GM04503 (cell line): ENCODE measurements at places on chromosomes 1 and 21.

DNA sequence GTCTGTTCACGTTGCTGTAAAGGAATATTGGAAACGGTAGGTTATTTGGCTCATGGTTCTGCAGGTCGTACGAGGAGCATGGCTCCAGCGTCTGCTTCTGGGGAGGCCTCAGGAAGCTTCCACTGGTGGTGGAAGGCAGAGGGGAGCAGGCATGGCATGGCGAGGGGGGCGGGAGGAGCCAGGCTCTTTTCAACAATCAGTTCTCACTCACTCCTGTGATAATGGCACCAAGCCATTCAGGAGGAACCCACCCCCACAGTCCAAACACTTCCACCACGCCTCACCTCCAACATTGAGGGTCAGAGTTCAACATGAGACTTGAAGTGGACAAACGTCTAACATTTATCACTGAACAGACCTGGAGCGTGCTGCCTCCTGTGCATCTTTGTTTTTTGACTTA is 141.2 kb downstream of the PGBD5 start:
- no peak for DNase-seq

DNA sequence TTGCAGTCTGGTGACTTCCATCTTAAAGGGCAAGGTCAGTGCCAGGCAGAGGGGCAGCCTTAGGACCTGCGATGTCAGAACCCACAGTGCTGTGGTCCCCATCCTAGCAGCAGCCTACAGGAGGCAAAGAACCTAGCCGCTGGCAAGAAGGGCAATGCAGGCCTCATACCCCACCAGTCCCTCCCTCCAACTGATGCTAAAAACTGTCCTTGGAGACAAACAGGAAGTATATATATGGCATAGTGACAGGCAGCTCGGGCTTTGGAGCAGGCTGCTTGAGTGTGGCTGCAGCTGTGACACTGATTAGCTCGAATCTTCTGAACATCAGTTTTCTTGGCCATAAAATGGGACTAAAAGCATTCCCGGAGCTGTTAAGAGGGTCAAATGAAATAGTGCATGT is 156.0 kb upstream of the VAMP3 start:
- no peak for DNase-seq

GRCh38 chr1:4612991-4613390 is 41.4 kb upstream of the AJAP1 start:
- DNase-seq = no peak

DNA sequence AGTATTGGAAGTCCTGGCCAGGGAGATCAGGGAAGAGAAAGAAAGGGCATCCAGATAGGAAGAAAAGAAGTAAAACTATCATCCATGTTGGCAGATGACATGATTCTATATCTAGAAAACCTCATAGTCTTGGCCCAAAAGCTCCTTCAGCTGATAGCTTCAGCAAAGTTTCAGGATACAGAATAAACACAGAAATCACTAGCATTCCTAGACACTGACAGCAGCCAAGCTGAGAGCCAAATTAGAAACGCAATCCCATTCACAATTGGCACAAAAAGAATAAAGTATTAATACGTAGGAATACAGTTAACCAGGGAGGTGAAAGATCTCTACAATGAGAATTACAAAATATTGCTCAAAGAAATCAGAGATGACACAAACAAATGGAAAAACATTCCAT is 44.6 kb downstream of the ZFYVE9 start:
- no peak for DNase-seq
